ENCODE measurements at places on chromosomes 7 and 10.

DNA sequence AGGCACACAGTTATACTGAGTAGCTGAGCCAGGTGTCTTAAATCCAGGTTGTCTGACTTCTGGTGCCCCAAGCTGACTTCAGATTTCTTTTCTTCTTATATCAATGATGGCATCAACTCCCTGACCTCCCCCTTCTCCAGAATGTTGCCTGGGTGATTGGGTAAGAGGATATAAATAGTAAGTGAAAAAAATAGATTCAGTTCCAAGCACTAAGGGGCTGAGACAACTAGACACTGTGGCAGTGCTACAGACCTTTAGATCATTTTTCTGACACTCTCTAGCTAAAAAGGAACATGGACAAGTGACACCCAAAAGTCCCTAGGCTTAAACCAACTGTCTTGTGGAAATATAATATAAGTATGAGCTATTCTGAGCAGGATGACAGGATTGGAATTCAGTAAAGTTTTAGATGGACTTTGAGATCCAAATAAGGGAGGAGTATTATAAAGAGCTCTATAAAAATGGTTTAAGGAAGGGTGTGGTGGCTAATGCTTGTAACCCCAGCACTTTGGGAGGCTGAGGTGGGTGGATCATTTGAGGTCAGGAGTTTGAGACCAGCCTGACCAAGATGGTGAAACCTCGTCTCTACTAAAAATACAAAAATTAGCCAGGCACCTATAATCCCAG lies 589.1 kb upstream of the GALNT17 start:
- DNase-seq = no peak

GRCh38 chr7:95899919-95900513 lies 127.7 kb downstream of the DYNC1I1 start:
- DNase-seq = no peak

- DNase-seq = peak; percentile 78
Observed at GRCh38 chr10:3468919-3469638, 296.5 kb upstream of the PITRM1 start.

- no peak for DNase-seq
Observed at GRCh38 chr10:3911713-3912442, 126.9 kb upstream of the KLF6 start.

GRCh38 chr7:120259386-120259785 lies 13.6 kb upstream of the KCND2 start:
- no peak for DNase-seq

All from LNCaP clone FGC (cell line).